ENCODE measurements at places on chromosomes 2 and 18.
A peak's percentile ranks its signal among the peaks of the same experiment; 100 is the strongest.

- DNase-seq: peak; percentile 33
These were observed 462.5 kb upstream of the FSHR start for GRCh38 chr2:49616800-49617199.

GRCh38 chr2:172962082-172962481, 113.6 kb upstream of the MAP3K20 start:
- no peak for DNase-seq

DNA sequence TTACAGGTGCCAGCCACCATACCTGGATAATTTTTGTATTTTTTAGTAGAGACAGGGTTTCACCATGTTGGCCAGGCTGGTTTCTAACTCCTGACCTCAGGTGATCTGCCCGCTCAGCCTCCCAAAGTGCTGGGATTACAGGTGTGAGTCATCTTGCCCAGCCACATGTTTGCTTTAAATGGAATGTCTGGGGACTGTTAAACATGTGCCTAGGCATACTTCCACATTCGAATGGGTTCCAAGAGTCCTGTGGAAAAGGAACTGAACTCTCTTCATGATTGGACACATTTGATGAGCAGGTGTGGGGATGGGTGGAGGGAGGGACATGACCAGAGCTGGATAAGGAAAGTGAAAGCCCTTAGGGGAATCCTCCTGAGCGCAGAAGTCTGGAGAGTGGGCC, 58.4 kb upstream of the GREB1L start:
- no peak for DNase-seq

DNA sequence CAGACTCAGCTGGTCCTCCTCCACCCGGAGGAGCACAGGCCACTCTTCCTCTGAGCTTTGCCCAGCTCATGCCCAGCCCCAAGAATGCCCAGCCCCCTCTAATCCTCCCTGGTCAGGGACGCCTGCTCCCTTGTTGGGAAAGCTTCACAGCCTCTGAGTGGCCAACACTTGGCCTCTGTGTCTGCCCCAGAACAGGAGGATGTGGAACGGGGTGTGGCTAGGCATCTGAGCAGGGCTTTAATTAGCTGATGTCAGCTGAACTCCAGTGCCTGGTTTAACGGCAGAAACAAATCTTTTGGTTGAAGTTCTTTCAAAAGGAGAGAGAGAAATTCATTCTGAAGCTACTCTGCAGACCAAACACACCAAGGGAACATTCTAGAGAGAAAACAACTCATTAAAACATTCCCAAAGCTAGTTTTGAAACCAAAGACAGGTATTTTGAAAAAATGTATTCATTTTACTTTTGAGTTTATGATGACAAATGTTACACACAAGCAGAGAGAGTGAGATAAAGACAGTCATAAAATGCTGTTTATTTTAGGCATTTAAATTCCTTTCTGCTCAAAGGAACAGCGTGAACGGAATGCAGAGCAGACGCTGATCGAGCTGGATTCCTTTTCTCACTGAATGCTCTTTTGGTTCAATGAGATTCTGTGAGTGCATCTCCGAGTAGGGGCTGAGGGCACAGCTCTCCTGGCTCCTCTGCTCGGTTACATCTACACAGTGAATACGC, 63.8 kb downstream of the RTP5 start:
- no peak for DNase-seq

- DNase-seq: no peak
These were observed 13.9 kb downstream of the RDH14 start for GRCh38 chr2:18546567-18546966.

DNA sequence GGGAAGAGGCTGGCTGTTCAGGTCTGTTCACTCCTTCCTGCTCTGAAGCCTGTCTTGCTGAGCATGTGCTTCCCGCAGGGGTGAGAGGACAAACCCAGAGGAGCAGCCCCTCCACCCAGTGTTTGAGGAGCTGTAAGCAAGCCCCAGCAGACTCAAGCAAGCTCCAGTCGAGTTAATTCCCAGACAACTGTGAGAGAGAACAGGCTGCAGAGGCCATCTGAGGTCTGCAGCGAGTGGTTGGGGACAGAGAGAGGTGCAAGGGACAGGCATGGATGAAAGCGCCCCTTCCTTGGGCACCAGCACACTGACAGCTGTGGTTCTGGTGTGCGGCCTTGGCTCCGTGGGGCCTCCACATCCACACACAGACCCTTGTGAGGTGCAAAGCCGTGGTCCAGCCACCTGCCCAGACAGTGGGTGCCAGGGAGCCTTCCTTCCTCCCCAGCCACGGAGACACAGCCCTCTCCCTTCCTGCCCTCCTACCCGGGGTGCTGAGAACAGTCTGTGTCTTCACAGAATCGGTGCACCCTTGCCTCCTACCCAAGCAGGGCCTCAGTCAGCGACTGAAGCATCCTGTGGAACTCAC, 36.2 kb downstream of the MAL start:
- no peak for DNase-seq

DNA sequence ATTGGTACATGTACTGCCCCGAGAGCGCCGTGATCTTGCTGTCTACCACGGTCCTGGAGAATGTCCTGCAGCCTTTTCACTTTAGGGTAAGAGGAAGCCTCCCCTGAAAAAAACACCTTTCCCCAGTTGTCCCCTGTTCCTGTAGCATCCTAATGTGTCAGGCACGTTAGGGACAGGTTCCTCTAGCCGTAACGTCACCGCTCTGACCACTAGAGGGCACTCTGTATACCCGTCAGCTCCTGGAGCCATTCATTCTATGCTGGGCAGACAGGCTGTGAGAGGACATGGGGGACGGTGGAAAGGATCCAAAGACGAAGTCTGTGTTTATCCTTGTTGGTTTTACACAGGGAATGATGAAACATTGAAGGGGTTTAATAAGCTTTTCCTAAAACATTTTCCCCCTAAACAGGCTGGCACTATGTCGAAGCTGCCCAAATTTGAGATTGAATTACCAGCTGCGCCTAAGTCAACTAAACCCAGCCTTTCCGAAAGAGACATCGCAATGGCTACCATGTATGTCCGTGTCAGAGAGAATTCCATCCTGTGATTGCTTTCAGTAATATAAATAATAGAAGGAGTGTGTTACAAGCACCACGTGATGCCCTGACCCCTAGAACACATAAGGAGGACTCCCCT, 12.7 kb downstream of the RMC1 start:
- peak; percentile 81 for DNase-seq

- no peak for DNase-seq
These were observed 206.3 kb downstream of the AFF3 start for GRCh38 chr2:99936065-99936464.

GRCh38 chr2:146251328-146251727, 1593.5 kb upstream of the ACVR2A start:
- DNase-seq: no peak

DNA sequence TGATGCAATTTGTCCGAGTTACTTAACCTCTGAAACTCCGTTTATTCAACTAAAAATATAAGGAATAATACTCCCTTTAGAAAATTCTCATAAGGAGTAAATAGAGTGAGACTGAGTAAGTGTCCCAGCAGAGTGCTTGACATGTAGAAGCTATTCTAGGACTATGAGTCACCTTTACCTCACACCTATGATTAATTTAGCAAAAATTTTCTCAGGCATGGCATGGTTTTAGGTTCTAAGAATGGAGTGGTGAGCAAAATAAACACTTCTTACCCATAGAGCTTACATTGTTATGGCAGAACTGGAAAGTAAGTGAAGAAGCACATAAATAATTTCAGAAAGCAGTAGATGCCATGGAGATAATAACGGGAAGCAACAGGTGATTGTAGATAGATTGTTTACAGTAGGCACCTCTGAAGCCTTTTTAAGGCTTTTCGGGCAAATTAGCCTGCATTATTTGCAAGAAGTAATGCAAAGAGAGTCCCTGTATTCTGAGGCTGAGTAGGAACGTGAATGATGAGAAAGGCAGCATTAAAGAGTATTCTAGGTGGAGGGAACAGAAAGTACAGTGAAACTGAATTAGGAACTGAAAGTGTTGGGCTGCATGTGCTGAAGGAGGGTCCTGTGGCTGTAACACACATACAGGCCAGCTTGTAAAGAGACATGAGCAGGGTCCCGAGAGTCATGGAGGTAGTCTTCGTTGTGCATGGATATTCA, 209.2 kb downstream of the ZNF407 start:
- DNase-seq: peak; percentile 25

GRCh38 chr2:158293722-158294121, 162.8 kb downstream of the CCDC148 start:
- DNase-seq: no peak

- DNase-seq: no peak
These were observed 351.9 kb upstream of the ID2 start for GRCh38 chr2:8329660-8330622.

DNA sequence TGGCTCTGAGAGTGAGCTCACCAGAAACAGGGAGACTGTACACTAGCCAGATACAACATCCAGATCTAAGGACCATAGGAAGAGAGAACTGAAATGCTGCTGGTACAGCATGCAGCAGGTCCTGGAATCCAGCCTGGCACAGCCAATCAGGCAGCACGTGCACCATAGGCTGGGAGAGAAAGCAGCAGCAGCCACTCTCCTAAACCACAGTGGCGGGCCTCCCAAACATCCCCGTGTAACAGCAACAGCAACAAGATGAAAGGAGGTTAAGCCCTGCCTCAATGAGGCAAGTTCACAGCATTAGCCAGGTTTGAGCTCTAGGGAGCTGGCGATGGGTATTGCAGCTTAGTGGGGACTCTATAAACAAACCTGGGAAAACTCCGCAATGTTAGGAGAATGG, 192.0 kb downstream of the EPHA4 start:
- no peak for DNase-seq

DNA sequence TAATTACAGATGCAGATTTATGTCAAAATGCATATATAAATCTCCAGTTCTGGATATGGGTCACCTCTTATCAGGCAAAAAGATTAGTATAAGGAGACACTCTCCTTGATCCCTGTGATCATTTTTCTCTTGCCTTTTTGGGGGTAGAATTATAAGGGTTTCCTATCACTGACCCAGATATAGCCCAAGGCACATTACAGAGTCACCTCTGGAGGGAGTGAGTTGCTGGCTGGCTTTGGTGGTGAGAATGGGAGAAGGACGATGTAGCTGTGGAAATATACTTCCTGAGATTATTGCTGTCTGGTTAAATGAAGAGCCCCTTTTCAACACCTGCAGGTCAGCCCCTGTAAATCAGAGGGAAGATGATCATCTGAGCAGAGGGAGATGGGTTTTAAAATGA, 418.7 kb downstream of the MTX2 start:
- no peak for DNase-seq

DNA sequence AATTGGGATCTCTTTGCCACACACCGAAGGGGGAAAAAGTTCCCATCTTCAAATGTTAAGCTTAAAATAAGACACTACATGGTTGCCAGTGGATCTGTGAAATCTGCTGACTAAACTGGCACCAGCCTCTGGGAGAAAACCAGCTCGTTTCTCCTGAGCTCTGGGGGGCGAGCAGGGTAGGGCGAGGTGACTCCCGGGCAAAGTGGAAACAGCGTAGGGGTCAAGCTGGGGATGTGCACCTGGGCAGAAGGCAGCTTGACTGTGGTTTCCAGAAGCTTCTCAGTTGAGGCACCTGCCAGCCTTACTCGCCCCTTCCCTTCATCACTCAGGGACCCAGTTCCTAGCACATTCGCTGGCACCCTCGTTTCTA, 62.8 kb downstream of the SFXN5 start:
- DNase-seq: no peak

DNA sequence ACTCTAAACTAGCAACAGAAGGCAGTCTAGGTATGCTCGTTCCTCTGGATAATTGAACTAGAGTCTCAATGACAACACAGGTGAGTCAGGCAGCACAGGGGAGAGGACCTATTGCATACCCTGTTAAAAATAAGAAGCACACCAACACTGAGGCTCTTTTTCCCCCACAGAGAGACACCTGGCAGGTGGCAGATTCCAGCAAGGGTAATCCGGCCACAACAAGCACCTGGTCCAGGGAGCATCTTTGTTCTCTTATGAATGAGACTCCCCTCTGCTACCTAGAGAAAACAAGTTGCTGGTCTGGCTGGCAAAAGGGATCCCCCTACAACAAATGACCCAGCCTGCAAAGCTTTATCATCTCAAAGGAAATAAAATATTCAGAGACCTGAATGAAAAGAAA, 508.9 kb upstream of the POU3F3 start:
- peak; percentile 11 for DNase-seq

DNA sequence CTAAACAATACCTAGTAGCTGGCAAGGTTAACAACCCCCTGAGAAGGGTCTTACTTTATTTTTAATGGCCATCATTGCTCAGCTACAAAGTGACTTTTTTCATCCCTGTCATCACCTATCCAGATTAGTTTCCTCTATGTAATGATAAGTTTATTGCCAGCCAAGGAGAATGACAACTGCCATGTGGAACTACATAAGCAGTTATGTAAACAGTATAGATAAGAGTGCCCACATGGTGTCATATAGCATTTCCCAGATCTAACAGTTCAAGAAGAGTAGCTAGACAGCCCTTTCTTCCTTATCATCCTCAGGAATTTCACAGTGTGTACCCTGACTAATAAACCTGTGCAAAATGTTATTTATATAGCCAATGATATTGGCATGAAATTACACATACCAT, 240.2 kb upstream of the PIK3C3 start:
- no peak for DNase-seq

DNA sequence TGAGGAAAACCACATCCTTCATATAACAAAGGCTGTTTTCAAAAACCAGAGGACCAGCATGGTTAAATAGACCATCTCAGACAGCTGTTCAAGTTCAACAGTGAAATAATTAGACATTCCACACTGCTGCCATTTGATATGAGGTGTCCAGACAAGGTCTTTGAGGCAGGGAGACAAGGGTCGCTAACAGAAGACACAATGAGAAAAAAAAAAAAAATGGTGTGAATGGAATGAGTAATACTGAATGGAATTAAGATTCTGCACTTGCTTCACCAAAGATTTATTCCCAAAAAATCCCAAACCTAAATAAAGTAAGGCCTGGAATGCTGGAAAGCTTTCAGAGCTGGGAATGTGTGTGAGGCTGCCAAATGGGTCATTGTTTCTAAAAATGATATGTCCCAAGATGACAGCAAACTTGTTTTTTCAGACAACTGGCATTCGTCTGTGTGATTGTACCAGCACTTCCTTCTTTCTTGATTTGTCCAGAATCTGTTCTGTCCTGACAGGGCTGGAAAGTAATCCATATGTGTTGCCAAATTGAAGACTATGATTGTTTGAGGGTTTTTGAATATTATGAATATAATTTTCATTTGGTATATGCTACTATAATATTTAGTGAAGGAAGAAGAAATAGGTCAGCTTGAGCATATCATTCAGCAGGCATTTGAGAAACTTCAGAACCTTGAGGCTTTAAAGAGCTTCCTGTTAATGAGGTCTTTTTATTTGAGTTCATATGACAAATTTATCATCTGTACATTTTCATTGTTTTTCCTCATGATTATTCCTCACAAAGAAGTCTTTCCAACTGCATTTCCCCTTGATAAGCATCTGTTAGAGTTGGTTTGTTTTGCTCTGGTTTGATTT, 85.2 kb upstream of the ITGA4 start:
- no peak for DNase-seq

DNA sequence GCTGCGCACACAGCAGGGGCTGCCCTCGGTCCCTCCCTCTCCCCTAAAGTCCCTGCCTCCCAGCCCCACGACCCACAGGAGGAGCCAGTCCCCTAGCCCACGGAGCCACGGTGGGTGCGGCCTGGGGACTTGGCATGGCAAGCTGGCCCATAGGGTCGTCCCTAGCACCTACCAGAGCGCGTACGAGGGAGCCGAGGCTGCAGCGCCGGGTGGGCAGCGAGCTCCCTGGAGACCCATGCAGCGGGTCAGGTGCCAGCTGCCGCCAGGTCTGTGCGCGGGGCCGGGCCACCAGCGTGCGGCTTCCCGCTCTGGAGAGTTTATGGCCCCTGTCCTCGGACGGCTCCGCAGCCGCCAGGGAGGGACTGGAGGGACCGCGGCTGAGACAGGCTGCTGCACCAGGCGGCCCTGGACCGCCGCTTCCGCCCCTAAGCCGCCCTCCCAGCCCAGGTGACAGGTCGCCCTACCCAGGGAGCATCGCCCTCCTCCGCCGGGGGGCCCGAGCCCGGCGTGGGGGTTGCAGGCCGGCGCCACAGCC, 273.6 kb downstream of the CCDC74A start:
- DNase-seq: no peak

Measured in iPS-NIHi11 (cell line).